ENCODE measurements at places on chromosomes 12 and 14.
A peak's percentile ranks its signal among the peaks of the same experiment; 100 is the strongest.

DNA sequence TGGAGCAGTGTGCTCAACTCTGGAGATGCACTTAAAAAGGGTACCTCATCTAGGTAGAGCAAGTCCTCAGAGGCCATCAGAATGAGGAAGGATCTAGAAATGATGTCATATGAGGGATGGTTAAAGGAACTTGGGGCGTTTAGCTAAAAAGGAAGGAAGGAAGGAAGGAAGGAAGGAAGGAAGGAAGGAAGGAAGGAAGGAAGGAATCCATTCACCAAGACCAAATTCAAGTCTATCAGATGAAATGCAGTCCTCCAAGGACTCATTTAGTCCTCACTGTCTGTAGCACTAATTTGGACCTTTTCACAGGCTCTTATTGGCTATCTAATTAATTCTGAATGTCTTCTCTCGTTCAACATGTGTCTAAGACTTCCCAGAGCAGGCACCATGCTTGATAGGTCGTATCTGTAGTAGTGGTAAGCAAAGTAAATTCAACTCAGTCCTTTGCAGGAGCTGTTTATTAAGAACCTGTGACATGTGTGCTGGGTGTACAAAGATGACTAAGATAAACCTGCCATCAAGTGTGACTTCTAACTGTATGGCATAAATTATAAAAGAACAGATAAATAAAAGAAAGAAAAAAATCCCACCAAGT, 63.5 kb downstream of the LLPH start:
- no peak overlapping the region for H3K4me3 ChIP-seq
- peaks cover 18% of the 10 kb centered on the region for H3K4me1 ChIP-seq
- peaks cover 46% of the 10 kb centered on the region for H3K27me3 ChIP-seq
- no peak overlapping the region for H3K27ac ChIP-seq

GRCh38 chr14:68282479-68283377, 463.1 kb downstream of the RAD51B start:
- peak overlapping the region; percentile 73 for H3K4me3 ChIP-seq
- H3K27ac ChIP-seq: peak overlapping the region; percentile 98
- peaks cover 56% of the 10 kb centered on the region for H3K4me1 ChIP-seq
- peak; percentile 24 for DNase-seq
- H3K27me3 ChIP-seq: no peaks in the 10 kb centered on the region

DNA sequence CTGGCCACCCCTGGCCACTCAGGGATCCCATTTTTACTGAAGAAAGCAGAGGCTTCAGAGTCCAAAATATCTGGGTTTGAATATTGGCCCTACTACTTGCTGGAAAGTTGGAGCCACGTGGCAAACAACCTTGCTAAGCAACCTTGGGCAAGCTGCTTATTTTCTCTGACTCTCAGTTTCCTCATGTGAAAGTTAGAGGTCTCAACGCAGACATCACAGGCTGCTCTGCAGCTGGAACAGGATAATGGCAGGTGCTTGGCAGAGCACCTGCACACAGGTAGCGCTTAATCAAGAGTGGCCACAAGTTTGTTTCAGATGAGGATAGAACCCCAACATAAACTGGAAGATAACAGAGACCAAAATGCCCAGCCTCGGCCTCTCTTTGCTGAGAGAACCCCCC, 28.1 kb upstream of the CCND2 start:
- H3K36me3 ChIP-seq: peaks cover 5% of the 10 kb centered on the region
- H3K4me3 ChIP-seq: no peak overlapping the region
- no peak for DNase-seq

DNA sequence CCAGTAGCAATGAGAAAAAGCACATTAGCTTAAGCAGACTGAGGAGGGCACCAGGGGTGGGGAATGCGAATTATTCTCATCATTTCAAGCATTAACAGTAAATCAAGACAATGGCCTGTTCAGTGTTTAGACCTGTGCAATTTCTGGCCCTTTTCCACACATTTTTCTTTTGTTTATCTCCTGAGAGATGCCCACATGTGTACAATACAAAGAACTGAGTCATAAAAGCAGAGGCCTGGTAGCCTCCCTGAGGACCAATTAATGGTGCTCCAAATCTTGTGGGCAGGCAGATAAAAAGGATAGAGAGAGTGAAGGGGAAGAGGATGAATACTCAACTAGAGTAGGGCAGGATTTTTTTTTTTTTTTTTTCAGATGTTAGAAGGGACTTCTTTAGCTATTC, 480.8 kb downstream of the RERGL start:
- no peak overlapping the region for H3K4me3 ChIP-seq
- H3K27ac ChIP-seq: no peak overlapping the region
- H3K27me3 ChIP-seq: no peaks in the 10 kb centered on the region
- H3K4me1 ChIP-seq: no peaks in the 10 kb centered on the region

GRCh38 chr14:91080071-91080470, 19.6 kb upstream of the RPS6KA5 start:
- DNase-seq: no peak
- peaks cover 33% of the 10 kb centered on the region for H3K4me1 ChIP-seq
- peaks cover 2% of the 10 kb centered on the region for H3K36me3 ChIP-seq

DNA sequence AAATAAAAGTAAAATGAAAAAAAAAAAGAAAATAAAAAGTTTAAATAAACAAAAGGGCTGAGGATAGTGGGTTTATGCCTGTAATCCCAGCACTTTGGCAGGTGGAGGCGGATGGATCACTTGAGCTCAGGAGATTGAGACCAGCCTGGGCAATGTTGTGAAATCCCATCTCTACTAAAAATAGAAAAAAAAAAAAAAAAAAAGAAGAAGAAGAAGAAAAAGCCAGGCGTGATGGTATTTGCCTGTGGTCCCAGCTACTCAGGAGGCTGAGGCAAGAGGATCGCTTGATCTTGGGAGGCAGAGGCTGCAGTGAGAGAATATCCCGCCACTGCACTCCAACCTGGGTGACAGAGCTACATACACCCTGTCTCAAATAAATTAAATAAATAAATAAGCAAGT, 3.9 kb downstream of the TAOK3 start:
- DNase-seq: no peak
- peaks cover 2% of the 10 kb centered on the region for H3K36me3 ChIP-seq
- H3K4me1 ChIP-seq: peaks cover 27% of the 10 kb centered on the region
- no peak overlapping the region for H3K4me3 ChIP-seq
- H3K27ac ChIP-seq: no peak overlapping the region
- no peaks in the 10 kb centered on the region for H3K27me3 ChIP-seq

GRCh38 chr14:89473989-89474388, 57.0 kb upstream of the FOXN3 start:
- no peak for DNase-seq
- H3K27me3 ChIP-seq: no peaks in the 10 kb centered on the region
- H3K4me1 ChIP-seq: peaks cover 20% of the 10 kb centered on the region
- H3K36me3 ChIP-seq: peaks cover 5% of the 10 kb centered on the region

DNA sequence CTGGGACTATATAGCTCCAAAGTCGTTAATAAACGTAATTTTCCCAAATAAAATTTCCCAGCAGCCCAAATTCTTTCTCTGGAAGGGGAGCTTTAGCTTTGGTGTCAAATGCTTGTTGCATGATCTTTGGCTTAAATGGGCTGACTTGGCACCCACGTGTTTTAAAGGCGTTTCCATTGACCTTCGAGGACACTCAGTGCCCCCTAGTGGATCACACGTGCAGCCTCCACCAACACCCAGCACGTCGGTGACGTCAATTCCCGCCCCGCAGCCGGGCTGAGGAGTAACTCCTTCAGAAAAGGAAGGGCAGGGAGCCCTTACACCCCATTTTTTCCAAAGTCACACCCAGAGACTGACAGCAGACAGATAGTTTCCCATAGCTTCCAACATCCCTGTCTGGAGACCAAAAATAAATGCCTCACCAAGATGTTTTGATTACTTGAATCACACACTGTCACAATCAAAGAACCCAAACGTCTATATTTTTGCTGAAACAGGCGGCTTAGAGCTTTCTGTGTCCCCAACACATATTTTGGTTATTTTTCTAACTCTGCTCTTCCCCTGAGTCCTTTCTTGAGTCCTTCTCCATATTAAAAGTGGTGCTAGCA, 707.9 kb downstream of the AACS start:
- no peak overlapping the region for H3K27ac ChIP-seq
- H3K27me3 ChIP-seq: no peaks in the 10 kb centered on the region
- no peaks in the 10 kb centered on the region for H3K4me1 ChIP-seq
- DNase-seq: no peak
